ENCODE measurements at places on chromosomes 5 and 9.

GRCh38 chr5:18119156-18119785 is 485.0 kb downstream of the TAF11L14 start:
- no peak for DNase-seq

DNA sequence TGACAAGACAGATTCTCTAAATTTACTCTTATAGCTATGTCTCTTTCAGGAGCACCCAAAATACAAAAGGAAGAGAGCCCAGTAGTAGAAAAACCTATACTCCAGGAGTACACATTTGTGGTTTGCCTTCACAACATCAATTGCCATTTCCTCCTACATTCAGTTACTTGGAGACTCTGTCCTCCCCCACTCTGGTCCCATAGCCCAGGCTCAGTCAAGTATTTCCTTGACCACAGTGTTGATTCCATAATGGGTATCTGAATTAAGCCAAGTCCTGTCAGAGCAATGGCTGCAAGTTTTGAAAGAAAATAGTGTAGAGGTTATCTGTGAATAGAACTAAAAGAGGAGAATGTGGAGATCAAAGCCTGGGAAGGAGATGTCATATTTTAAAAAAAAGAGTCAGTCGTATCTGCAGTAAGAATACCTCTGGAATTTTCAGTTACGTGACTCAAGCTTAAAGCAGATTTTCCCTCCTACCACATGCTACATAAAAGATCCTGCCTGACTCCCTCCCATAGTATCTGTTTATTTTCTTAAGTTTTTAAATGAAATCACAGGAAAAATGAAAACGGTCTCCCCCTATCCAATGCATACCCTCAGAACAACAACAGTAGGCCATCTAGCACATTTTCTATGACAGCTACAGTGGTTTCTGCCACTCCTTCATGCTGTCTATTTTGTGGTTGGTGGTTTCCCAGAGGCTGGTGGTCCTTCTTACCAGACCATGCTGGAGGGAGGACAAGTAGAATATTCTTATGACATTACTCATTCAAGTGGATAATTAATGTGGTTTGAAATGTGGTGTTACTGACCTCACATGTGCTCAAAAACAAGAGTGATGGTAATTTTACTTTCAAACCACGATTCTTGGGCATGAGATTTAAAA is 249.7 kb upstream of the TMEM161B start:
- DNase-seq: no peak

DNA sequence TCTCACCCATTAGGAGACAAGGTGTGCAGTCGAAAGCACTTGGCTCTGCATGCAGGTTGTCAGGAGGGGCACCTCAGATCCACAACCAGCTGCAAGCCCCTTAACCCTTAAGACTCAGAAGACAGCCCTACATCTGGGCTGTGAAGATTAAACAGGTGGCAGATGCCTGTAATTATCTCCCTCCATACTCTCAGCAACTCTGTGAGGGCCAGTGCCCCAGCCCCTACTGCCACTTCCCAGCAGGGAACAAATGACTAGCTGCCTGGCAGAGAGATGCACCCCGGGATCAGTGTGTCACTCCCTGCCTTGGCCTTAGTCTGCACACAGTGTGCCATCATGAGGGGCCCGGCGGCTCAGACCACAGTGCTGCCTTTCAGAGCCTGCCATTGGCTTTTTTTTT is 42.0 kb downstream of the CRB2 start:
- no peak for DNase-seq

DNA sequence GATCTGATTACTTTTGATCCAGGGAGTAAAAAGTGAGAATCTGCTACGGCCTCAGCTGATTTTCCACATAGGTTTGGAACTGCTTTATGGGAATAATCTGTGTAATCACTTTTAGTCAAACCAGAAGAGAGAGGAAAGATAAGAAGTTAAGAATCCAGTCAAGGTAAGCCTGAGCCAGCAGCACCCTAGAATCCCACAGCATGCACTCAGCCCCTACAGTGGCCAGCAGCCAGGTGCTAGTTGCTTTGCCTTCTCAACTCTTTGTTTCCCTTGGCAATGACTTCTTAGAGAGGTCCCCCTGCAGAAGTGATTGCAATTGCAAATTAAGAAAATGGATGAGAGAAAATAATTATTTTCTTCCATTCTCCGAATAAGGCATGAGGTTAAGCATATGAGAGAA is 59.7 kb upstream of the TMED7 start:
- DNase-seq: no peak

DNA sequence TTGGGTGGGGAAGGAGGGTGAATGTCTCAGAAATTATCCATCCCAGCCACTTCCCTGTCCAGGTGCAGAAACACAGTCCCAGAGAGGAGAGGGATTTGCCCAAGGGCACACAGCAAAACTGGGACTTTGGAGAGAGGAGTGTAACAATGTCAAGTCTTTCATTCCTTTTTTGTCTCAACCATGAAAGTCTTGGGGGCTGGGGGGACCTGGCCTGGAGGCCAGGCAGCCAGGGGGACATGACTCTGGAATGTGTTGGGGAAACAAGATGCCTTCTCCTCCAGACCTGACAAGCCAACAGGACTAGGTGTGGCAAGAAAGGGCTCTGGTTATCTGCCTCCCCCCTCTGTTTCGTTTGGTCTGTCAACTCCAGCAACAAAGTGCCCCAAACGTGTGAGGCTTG is 13.9 kb upstream of the HAND1 start:
- no peak for DNase-seq

- DNase-seq: no peak
Observed at GRCh38 chr5:122694884-122695283, 80.0 kb upstream of the SNX2 start.

GRCh38 chr9:116704470-116704869 is 17.4 kb downstream of the TRIM32 start:
- no peak for DNase-seq

- no peak for DNase-seq
Observed at GRCh38 chr5:439636-440035, 3.3 kb upstream of the EXOC3 start.

DNA sequence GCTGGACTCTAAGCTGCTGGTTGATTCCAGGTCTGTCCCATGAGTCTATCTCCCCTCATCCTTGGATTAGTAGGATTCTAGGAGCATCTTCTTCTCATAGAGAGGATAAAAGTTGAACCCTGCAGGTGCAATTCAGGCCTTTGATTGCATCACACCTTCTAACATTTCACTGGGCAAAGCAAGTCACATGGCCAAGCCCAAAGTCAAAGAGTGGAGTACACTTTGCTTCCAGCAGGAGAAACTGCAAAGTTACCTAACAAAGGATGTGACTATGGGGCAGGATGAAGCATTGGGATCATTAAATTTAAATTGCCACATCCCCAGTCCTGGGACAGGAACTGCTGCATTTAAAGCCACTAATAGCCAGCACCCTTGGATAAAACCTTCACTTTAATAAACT is 51.0 kb upstream of the EGFLAM start:
- no peak for DNase-seq

GRCh38 chr5:108715408-108715807 is 32.3 kb upstream of the FER start:
- no peak for DNase-seq

DNA sequence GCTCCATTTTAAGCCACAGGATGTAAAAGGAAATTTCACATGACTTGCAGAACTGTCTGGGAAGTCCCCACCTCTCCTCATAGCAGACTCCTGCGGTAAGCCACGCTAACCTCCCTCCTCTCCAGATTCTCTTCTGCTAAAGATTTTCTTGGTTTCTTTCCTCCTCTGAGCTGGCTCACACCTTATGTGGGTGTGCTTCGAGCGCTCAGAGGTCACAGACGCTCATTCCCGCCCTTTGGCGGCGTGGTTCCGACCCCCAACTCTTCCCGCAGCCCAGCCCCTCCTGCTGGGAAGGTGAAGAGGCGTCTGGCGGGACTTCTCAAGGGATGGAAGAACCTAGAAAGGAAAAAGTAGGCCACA is 32.9 kb upstream of the CDK20 start:
- DNase-seq: no peak

DNA sequence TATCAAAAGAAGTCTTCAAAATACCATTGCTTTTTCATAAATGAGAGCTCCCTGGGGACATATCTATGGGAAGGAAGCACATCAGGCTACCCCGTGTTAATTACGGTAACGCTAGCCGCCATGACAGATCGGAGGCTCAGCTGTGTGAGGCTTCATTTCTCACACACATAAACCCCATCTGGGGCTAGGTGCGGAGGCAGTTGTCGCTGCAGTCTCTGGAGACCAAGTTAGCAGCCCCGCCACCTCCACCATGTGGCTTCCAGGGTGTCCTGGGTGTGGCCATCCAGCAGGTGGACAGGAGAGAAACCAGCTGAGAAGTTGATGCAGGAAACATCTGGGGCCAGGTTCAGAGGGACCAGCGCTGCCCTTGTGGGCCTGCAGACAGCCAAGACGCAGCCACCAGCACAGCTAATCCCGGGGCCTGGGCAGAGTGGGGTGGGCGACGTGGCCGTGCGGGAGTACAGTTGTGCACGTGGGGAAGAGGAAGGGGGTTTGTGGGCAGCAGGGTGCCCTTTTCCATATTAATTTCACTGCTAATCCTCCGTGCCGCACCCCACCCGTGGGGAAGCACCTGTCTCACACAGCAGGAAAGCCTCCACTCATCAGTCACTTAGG is 426.5 kb downstream of the IRX1 start:
- no peak for DNase-seq

DNA sequence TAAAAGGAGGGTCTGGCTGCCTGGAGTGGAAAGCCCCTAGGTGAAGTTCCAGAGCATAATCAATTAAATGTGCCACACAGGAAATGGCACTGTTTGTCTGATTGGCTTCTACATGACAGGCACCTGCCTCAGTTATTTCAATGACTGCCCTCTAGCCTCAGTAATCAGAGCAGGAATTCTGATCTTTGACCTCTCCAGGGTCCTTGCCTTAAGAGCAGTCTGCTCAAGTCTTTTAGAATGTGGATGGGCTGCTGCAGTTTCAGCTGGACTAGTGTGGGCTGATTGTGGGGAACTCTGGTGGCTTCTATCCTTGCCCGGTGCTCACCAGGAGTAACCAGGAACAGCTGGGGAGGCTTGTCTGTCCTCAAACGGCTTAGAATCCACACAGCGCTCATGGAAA is 98.9 kb downstream of the LIX1 start:
- no peak for DNase-seq

- DNase-seq: no peak
Observed at GRCh38 chr5:151739395-151739794, 19.0 kb downstream of the ATOX1 start.

- DNase-seq: no peak
Observed at GRCh38 chr9:79735023-79735779, 163.4 kb downstream of the TLE4 start.

- DNase-seq: no peak
Observed at GRCh38 chr5:73288803-73289720, 116.1 kb downstream of the TMEM174 start.

DNA sequence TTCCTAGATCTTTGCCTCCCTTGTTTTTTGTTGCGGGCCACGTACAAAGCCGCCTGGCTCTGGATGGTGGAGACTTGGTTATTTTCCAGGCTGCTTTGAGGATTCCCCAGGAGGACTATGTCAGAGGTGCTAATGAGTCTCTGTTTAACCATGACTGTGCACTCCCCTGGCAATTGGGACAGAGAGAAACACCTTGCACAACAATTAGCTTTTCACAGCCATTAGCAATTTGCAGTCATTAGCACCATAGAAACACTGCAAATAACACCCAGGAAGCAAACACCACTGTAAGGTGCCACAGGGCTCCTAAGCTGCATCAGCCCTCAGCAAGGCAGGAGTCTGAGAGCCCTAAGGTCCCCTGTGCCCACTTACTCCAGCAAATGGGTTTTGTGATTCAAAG is 201.0 kb upstream of the VLDLR start:
- no peak for DNase-seq

DNA sequence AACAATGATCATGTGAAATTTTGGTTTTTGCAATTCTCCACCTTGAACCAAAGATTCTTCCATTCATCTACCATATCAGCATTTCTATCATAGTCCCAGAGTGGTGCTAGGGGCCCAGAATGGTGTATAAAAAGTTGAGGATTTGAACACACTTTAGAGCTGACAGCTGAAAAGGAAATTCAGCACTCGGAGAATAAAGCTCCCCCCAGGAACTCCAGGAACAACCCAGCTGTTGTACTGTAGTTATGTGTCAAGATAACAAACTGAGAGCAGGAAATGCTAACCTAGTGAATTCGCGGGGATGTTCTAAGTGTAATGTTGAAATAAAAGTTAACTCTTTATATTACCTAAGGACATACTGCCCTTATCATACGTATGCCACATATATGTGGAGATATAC is 216.7 kb downstream of the NFIB start:
- peak; percentile 73 for DNase-seq

GRCh38 chr5:116135344-116135743 is 50.5 kb downstream of the COMMD10 start:
- DNase-seq: no peak

- DNase-seq: no peak
Observed at GRCh38 chr5:154203798-154204578, 13.5 kb downstream of the GALNT10 start.

DNA sequence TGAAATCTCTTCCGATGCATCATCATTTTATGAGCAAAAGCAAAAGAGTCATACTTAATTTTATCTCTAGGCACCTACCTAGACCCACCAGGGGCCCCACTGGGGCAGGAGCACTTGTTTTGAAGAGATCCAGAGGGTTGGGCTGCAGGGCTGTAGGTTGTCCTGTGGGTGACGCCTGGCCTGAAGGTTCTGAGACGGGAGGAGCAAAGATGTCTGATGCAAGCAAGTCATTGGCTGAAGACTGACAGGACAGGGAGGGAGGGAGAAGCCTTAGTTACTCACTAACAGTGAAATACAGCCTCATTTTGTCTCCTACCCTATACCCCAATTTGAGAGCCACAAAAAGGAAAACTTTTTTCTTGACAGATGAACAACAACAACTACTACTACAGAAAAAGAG is 17.1 kb upstream of the C9 start:
- DNase-seq: no peak

DNA sequence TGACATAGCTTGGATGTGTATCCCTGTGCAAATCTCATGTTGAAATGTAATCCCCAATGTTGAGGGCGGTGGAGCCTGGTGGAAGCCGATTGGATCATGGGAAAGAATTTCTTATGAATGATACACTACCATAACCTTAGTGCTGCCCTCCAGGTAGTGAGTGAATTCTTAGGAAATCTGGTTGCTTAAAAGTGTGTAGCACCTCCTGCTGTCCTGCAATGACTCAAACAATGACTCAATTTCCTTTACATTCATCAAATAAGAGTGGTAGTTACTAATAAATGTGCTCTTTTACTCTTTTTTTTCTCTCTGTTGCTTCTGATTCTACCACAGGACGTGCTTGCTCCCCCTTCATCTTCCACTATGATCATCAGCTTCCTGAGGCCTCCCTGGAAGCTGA is 1696.0 kb upstream of the CDH9 start:
- no peak for DNase-seq

GRCh38 chr5:112276991-112277390 is 142.1 kb downstream of the EPB41L4A start:
- DNase-seq: peak; percentile 75

DNA sequence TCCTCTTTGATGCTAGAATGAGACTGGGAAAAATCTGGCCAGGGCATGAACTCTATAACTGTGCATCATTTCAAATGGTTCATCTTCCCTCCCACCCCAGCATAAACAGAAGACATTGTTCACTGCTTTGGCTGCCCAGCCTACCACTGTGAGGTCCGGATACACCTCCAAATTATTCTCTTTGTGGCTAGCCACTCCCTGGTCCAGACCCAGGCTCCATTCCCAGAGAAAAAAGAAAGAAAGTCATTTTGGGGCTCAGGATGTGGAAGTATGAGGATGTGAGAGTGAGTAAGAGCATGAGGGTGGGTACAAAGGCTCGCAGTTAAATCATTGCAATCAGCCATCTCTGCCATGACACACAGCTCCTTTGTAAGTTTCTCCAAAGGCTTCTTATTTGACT is 559.2 kb downstream of the PSAT1 start:
- no peak for DNase-seq
